ENCODE measurements at places on chromosomes 1 and 21. TPM values are rescaled to one million over a fixed set of nuclear protein-coding genes. Genes with fewer than 3 reads are reported as not detected.
A peak's percentile ranks its signal among the peaks of the same experiment; 100 is the strongest.

- no peak for DNase-seq
Measured at GRCh38 chr1:214438530-214438929, 112.9 kb downstream of the PTPN14 start.

GRCh38 chr1:4978660-4979390 lies 324.4 kb downstream of the AJAP1 start:
- no peak for DNase-seq

- DNase-seq = no peak
Measured at GRCh38 chr1:61083013-61083806, 849 bp downstream of the NFIA start.

DNA sequence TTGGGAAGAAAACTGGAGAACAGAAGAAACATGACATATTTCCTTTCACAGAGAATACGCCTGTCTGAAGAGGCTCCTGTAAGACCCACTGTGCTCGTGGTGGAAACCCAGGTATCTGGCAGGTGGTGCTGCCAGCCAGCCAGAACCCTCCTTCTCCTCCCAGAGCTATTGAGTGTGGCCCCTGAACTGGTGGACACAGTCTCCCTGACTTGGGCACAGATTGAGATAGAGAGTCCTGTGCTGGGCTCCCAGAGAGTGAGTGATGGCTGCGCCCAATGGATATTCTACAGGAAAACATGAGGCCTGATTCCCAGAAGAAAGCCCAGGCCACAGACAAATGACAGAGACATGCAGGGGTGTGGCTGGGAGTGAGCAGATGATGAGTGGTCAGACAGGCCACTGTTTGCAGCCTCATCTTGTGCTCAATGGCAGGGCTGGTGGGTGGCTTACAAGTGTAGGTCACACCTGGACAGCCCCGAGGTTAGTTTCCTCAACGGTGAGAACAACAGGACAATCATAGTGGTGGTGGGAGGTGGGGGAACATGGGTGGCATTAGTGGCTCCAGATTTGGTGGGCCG lies 127.9 kb downstream of the PTPRU start:
- no peak for DNase-seq

ANGPTL1 gene
- polyA plus RNA-seq = 5.0 TPM

GRCh38 chr21:38505654-38506523 lies 7.6 kb upstream of the ERG start:
- peak; percentile 56 for DNase-seq

GRCh38 chr21:18960306-18960705 lies 556.7 kb upstream of the TMPRSS15 start:
- DNase-seq = peak; percentile 46

DNA sequence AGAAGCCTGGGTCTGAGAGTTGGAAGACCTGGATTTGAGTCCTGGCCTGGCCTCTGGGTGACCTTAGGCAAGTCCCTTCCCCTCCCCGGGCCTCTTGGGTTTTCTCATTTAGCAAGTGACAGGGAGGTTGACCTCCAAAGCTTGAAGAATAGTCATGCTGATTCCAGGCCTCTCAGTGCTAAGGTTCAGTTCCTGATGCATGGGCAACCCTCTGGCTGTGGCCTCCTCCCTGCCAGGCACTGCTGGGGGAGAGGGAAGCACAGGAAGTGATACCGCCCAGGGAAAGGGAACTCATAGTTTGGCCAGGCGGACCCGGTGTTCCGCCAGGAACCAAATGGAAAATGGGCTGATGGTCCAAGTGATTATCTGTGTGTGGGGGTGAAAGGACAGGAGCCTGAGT lies 23.6 kb upstream of the WASF2 start:
- DNase-seq = no peak

GNB1 gene
- polyA plus RNA-seq = 278 TPM

- no peak for DNase-seq
Measured at GRCh38 chr1:11431941-11432507, 46.9 kb upstream of the DISP3 start.

Data from renal cortex interstitium (tissue), 15 donors.